Vagina (tissue), 2 donors: ENCODE measurements at places on chromosomes 6 and 20. TPM values are rescaled to one million over a fixed set of nuclear protein-coding genes. Genes with fewer than 3 reads are reported as not detected.

GRCh38 chr6:167907837-167908681 lies 81.3 kb downstream of the AFDN start:
- no peak overlapping the region for H3K27ac ChIP-seq
- H3K4me3 ChIP-seq: no peak overlapping the region
- H3K36me3 ChIP-seq: no peaks in the 10 kb centered on the region
- no peaks in the 10 kb centered on the region for H3K4me1 ChIP-seq
- DNase-seq: no peak

GRCh38 chr6:15673666-15674065 lies 10.8 kb upstream of the DTNBP1 start:
- H3K4me3 ChIP-seq: no peak overlapping the region
- no peak overlapping the region for H3K27ac ChIP-seq
- DNase-seq: no peak
- H3K27me3 ChIP-seq: no peaks in the 10 kb centered on the region
- H3K4me1 ChIP-seq: no peaks in the 10 kb centered on the region
- H3K36me3 ChIP-seq: no peaks in the 10 kb centered on the region

GRCh38 chr6:5498579-5498899 lies 237.2 kb downstream of the FARS2 start:
- H3K27me3 ChIP-seq: no peaks in the 10 kb centered on the region
- H3K36me3 ChIP-seq: no peaks in the 10 kb centered on the region
- H3K27ac ChIP-seq: no peak overlapping the region
- DNase-seq: no peak
- H3K4me1 ChIP-seq: peaks cover 11% of the 10 kb centered on the region

- H3K27ac ChIP-seq: no peak overlapping the region
- no peak overlapping the region for H3K4me3 ChIP-seq
- peak; percentile 69 for DNase-seq
Observed at GRCh38 chr20:40782043-40782368, 93.0 kb upstream of the MAFB start.

DNA sequence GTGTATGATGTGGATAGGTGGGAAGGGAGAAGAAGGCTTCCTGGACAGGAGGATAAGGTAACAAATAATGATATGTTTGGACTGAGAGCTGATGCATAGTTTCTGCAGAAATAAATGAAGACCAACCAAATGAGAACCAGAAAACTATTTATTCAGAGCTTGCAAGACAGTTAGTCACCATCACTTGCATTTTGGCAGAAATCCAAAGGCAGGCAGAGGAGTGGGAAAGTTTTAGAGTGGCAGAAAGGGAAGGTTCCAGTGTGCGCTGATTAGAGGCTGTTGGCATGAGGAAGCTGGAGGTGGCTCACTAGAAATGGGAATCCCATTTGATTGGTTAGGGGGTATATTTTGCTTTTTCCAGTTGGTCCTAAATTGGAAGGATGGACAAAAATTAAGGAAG lies 13.0 kb upstream of the F13A1 start:
- H3K4me1 ChIP-seq: no peaks in the 10 kb centered on the region
- H3K4me3 ChIP-seq: no peak overlapping the region
- H3K27ac ChIP-seq: no peak overlapping the region
- H3K36me3 ChIP-seq: no peaks in the 10 kb centered on the region

DNA sequence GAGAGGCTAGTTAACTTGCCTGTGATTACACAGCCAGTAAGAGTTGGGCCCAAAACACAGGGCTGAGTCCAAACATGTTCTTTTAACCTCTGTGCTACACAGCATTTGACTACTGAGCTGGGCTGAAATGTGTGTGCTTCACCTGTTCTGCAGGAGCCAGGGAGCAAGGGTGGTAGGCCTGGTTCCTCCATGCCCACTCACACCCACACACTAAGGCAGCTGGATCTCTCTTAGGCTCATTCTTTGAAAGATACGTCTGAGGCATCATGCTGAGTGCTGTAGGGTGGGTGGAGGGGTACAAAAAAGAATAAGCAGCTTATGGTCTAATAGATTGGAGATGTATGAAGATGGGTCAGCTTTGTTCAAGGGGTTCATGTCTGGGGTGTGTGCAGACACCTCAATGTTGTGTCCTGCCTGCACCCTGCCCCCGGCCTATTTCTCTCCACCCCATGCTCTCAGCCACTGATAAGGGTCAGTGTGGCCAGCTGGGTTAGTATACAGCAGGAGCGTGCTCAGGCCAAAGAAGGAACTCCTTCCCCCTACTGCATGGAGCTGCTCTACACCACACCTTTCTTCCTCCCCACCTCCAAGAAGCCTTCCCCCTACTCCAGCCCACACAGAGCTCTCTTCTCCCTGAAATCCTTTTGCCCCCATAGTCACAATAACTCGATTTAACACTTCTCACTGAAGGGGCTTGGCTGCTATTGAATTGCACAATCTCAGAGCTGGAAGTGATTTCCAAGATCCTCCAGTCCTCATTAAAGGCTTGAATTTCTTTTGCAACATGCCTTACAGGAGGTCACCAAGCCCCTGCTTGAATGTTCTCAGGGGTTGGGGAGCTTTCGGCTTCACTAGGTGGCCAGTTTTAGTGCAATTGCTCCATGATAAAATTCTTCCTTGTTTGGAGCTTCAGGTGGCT lies 3.4 kb downstream of the PPP2R5D start:
- peaks cover 57% of the 10 kb centered on the region for H3K4me1 ChIP-seq
- peak overlapping the region; percentile 48 for H3K27ac ChIP-seq
- DNase-seq: no peak

DNA sequence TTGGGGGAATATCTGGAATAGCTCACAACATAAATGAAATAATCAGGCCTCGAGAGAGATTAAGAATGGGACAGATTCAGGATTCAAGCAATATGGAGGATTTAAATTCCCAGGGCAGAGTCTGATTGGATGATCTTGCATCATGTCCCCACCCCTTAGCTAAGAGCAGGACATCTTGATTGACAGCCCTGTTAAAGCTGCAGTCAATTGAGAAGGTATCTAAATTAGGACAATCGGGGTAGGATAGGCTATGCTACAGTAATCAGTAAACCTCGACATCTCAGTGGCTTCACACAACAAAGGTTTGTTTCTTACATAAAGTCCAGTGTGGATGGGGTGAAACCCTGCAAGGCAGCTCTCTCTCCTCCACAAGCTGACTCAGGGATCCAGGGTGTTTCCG lies 109.5 kb downstream of the EYA2 start:
- H3K27me3 ChIP-seq: no peaks in the 10 kb centered on the region
- H3K27ac ChIP-seq: no peak overlapping the region
- DNase-seq: no peak
- H3K36me3 ChIP-seq: no peaks in the 10 kb centered on the region

DNA sequence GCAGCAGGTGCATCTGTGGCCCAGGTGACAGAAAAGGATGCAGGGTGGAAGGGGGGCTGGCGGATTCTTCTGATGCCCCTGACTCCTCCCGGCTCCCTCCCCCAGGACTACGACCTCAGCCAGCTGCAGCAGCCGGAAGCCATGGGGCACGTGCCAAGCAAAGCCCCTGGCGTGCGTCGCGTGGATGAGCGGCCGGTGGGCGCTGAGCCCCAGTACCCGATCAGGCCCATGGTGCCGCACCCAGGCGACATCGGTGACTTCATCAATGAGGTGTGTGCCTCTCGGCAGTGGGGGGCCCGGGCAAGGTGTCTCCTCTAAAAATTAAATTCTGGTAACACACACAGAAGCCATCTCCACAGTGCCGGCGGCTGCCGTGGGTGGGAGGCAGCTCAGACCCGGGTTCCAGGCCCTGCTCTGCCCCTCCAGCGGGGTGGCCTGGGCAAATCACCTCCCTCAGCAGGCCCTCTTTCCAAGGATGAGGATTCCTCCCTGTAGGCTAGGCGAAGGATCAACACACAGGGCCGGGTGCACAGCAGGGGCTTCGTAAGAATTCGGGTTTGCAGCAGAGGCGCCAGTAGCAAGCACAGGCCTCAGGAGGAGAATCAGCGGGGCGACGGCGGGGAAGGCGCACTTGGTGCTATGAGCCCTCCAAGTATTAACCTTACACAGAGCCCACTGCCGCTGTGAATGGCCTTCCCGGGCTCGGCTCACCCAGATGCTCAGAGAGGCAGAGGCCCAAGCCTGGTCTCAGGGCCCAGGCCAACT lies 131.5 kb downstream of the TAF4 start:
- no peak overlapping the region for H3K4me3 ChIP-seq
- H3K36me3 ChIP-seq: no peaks in the 10 kb centered on the region
- H3K27me3 ChIP-seq: no peaks in the 10 kb centered on the region
- H3K27ac ChIP-seq: no peak overlapping the region

DNA sequence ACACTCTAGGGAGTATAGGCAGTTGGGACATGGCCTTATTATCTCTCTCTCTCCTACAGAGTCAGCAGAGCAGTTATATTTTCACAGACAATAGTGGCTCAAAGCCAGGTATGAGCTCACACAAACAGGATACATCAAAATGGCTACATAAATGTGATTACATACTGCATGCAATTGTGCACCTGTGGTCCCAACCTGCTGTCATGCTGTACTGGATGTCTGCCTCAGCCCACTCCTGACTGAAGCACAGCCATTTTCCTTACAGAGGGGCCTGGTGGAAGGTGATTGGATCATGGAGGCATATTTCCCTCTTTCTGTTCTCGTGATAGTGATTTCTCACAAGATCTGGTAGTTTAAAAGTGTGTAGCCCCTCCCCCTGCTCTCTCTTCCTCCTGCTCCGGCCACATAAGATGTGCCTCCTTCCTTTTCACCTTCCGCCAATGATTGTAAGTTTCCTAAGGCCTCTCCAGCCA lies 37.0 kb upstream of the SAMHD1 start:
- no peak overlapping the region for H3K27ac ChIP-seq
- no peaks in the 10 kb centered on the region for H3K27me3 ChIP-seq
- H3K4me3 ChIP-seq: no peak overlapping the region
- H3K36me3 ChIP-seq: no peaks in the 10 kb centered on the region
- no peak for DNase-seq

DNA sequence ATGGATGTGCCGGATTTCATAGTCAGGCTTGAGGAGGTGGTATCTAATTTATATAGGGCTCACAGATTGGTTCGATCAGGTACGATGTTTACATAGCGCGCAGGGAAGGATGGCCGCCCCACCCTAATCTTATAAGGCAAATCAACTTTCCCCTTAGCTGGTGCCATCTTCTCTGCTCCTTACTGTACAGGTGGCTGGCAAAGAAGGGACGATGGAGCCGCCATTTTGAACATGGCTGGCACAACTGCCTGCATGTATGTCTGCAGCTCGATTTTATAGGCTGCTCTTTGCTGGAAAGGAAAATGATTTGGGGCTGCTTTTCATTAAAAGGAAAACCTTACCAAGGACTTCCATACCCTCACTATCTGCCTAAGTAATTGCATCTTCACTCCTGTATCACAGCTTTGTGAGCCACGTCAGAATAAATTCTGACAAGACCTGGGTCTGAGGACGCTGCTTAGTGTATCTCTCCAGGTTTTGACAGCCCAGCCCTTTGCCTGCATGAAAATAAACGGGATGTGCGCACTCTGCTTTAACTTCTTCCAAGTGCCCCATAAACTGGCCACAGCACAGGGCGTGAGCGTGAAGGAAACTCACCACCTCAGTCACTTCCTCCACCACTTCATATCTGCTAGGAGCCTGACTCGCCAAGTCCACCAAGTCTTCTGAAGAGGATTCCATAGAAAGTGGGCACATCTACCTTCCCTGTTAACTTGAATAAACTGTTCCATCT lies 109.4 kb upstream of the ARMC2 start:
- no peak for DNase-seq
- H3K4me1 ChIP-seq: peaks cover 23% of the 10 kb centered on the region
- no peaks in the 10 kb centered on the region for H3K27me3 ChIP-seq
- peak overlapping the region; percentile 69 for H3K27ac ChIP-seq
- no peak overlapping the region for H3K4me3 ChIP-seq

DNA sequence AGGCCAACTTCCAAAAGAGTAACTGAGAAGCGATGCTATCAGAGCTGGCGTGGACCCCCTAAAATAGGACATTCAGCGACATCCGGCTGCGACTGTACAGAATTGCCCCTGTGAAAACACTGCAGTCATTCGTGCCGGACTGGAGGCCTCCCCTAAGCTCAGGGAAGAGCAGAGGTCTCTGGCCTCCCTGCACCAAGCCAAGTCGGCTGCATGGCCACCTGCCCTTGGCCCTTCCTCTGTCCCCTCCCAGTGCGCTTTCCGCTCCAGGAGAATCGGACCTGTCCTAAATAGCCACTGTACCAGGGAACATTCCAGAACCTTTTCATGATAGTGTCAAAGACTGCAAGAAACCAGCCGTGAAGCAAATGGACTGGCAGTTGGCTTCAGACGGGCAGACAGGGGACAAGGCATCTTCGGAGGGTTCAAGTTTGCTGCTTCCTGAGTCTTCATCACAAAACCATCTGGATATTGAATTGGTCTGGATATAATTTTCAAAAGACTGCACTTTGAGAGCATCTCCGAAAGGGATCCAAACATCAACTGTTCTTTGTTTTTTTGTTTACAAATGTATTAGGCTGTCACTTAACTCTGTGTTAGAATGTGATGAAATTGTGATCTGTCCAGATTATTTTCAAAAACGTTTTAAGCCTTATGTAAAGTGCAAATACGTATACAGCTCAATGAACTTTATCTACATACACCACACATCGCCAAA lies 16.5 kb downstream of the SLC2A4RG start:
- H3K27ac ChIP-seq: no peak overlapping the region
- DNase-seq: no peak
- H3K4me1 ChIP-seq: no peaks in the 10 kb centered on the region
- H3K36me3 ChIP-seq: no peaks in the 10 kb centered on the region
- no peak overlapping the region for H3K4me3 ChIP-seq

GRCh38 chr6:139109558-139109957 lies 25.3 kb upstream of the HECA start:
- no peak overlapping the region for H3K27ac ChIP-seq
- no peaks in the 10 kb centered on the region for H3K27me3 ChIP-seq
- no peak for DNase-seq
- H3K4me3 ChIP-seq: no peak overlapping the region
- no peaks in the 10 kb centered on the region for H3K36me3 ChIP-seq

C6orf58 gene
- total RNA-seq: not detected

FERMT1 gene
- total RNA-seq: 9.8 TPM

NECAB3 gene
- 29.2 TPM for total RNA-seq

SLC17A9 gene
- total RNA-seq: 2.5 TPM

ENPP3 gene
- total RNA-seq: 2.0 TPM

ALDH5A1 gene
- total RNA-seq: 14.2 TPM
